ENCODE measurements at places on chromosomes 1 and 21.
A peak's percentile ranks its signal among the peaks of the same experiment; 100 is the strongest.

DNA sequence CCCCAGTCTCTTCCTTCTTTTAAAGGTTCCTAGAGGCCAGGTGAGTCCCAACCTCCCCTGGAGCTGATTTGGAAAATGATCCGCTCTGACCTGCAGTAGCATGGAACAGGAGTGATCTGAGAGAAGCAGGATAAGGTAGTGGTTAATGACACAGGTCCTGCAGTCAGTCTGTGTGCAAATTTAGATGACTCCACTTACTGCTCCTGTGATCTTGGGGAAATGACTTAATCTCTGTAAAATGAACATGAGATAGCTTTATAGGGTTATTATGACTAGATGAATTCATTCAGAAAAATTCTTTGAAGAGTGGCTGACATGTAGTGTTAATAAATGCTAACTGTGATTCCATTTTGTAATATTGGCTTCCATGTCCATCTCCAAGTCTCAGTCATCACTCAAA is 374.9 kb upstream of the CAMK1G start:
- no peak for DNase-seq

DNA sequence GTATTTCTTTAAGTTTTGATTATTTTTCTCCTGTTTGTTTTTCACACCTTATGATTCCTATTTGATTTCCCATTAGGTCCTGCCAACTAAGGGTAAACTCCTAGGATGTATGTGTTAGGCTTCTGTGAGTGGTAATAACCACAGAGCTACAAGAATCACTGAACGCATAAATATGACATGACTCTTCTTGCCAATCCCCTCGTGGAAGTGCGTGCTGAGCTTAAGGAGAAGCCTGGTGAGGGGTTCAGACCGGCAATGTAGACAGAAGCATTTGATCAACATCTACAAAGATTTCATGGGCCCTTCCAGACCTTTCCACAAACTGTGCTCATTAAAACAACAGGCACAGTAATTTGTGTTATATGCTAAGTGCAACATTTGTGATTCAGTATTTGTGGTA is 273.8 kb upstream of the SNX7 start:
- DNase-seq: no peak

- DNase-seq: no peak
These were observed 11.4 kb downstream of the MAGI3 start for GRCh38 chr1:113401728-113402127.

GRCh38 chr1:235073968-235074522 is 54.6 kb downstream of the TOMM20 start:
- DNase-seq: no peak

- no peak for DNase-seq
These were observed 625.6 kb upstream of the PTBP2 start for GRCh38 chr1:96095849-96096612.

- DNase-seq: no peak
These were observed 64.8 kb upstream of the GNG4 start for GRCh38 chr1:235714205-235714897.

DNA sequence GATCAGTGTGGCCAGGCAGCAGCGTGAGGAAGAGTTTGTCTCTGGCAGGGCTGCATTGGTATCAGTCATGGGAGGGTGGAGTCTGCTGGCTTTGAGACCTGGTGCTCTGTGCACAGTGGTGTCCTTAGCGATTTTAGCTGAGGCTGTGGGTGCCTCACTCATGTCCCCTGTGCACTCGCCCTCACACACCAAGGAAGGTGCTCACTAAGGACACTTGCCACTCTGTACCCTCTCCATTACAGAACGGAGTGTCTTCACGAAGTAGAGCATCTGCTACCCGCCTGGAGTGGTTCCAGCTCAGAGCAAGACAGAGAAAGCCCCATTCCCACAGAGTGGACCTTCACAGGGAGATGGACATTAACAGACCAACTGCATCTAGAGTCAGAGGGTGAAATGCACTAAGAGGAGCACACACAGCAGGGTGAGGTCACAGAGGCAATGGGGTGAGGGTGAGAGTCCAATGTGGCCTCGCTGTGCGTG is 117.9 kb downstream of the MATN1 start:
- DNase-seq: no peak

DNA sequence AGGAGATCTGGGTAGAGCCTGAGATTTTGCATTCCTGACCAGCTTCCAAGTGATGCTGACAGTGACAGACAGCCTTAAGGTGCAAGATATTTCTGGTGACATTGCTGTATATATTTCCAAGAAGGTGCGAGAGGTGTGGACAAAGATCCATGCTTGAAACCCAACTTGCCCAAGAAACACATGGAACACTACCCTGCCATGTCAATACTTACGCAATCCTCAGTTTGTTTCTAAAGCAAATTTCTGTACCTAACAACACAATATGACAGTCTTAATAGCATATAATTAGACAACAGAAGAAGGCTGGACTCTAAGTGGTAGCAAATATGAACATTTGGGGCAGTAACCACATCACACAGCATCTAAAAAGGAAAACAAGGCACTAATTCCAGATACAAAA is 260.4 kb downstream of the DSCAM start:
- no peak for DNase-seq

GRCh38 chr1:41774471-41774990 is 144.2 kb downstream of the HIVEP3 start:
- DNase-seq: no peak

- no peak for DNase-seq
These were observed 54.9 kb upstream of the CRB1 start for GRCh38 chr1:197213193-197213592.

DNA sequence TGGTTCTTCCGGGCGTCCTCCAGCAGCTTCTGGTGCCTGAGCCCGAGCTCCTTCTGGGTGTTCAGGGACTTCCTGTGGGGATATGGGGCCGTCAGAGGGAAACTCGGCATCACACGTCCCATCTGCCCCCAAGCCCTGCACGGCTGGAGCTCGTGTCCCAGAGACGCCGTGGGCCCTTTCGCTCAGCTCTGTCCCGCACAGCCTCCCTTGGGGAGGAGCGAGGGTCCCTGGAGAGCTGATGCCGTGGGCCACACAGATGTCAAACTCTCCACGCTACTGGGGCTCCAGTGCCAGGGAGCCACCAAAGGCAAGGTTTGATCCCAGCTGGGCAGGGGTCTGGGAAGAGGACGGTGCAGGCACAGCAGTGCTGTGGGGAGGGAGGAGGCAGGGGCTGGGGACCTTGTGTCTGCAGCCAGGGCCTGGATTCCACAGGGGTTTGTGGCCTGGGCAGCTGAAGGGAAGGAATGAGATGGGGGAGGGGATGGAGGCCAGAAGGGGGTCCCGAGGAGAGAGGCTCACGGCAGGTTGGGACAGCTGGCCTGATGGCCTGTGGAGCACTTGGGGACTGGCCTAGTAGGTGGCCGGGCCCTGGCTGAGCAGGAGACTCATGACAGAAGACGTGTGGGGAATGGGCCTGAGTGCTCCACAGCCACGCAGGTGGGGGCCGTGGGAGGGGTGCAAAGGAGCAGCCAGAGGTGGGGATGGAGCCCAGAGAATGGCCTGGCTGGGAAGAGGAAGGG is 30.4 kb downstream of the CFAP74 start:
- DNase-seq: no peak

DNA sequence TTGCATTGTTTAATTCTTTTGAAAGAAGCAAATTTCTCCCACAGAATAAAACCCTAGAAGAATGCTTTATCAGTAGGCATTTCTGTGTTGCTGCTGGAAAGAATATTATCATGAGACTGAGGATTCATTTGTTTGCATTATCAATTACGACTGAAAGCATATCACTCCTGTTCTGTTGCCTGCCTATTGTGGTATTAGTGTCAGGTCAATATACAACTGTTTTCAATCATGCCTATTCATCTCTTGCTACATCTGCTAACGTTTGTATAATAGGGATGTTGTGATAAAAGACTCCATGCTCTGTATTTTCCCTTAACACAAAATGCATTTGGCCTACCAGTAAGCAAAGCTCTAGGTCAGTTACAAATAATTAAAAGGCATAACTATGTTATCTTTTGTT is 221.5 kb downstream of the PTPRC start:
- DNase-seq: no peak

GRCh38 chr1:145897969-145898368 is 11.9 kb downstream of the ITGA10 start:
- no peak for DNase-seq

DNA sequence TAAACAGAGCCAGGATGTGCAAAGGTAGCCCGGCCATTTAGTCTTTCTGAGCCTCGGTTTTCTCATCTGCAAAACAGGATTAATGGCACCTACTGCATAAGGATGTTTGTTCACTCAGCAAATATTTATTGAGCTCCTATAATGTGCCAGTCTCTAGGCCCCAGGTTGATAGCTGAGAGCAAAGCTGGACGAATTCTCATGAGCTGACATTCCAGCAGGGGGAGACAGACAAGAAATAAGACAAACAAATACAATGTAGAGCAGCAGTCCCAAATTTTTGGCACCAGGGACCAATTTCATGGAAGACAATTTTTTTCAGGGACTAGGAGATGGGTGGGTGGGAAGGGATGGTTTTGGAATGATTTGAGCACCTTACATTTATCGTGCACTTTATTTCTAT is 74.3 kb upstream of the PAX7 start:
- no peak for DNase-seq

DNA sequence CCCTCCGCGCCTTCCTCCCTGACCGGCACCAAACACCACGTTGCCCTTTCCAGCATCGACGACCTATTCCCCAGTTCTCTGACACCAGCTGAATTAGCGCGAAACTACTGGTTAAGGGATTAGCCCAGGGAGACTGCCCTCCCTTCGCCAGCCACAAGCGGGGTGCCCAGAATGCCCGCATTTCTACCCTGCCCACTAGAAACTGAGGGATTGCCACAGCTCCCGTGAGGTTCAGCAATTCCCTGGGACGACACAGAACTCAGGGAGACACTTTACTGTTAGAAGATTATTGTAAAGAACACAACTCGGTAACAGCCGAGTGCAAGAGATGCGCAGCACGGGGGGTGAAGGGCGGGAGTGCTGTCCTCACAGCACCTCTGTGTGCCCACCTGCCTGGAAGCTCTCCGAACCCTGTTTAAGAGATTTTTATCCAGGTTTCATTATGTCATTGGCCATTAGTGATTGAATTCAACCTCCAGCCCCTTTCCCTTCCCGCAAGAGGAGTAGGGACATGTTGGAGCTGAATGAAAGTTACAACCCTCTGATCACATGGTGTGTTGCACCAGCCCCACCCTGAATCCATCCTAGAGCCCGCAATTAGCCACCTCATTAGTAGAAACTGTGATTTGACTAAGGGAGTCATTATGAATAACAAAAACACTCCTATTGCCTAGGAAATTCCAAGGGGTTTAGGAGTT is 15.8 kb upstream of the RIPPLY3 start:
- DNase-seq: no peak

DNA sequence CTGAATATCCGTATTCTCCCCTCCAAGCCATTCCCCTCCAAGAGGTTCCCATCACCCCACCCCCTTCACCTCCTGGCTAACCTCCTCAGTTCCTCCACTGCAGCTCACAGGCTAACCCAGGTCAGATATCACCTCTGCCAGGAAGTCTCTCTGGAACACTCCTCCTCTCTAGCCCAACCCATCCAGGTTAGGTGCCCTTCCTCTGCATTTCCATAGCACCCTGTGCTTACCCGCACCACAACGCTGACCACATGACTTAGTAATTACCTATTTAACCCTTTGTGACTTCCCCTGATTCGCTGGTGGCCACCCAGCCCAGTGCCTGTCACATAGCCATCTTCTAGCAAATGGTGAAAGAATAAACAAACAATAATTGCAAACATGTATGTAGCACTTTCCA is 49.5 kb upstream of the IFFO2 start:
- no peak for DNase-seq

DNA sequence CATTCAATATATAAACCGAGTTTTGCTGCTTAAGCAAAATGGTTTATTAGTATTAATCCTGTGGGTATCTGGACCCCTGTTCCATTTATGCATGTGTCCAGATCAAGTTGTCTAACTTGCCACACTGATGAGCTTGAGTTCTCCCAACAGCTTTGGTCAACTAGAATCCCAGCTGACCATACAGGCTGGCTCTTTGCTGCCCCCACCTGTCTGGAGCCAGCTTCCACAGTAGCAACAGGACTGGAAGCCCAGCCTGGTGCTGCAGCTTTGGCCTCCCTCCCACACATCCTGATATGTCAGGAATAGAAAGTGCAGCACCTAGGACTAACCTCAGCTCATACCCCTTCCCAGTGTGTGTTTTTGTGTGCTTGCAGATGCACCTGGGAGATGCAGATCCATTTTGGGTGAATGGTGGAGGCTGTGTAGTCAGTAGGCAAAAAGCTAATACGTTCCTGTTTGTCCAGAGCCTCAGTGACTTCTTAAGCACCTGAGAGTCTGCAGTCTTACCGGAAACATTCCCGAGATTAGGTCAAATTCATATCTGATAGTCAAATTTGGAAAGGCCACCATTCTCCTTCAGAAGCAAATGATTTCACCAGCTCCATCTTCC is 40.9 kb upstream of the BEND5 start:
- DNase-seq: peak; percentile 30

- DNase-seq: no peak
These were observed 15.6 kb downstream of the NTRK1 start for GRCh38 chr1:156876281-156876680.

- no peak for DNase-seq
These were observed 104.4 kb upstream of the SERBP1 start for GRCh38 chr1:67534627-67535065.

DNA sequence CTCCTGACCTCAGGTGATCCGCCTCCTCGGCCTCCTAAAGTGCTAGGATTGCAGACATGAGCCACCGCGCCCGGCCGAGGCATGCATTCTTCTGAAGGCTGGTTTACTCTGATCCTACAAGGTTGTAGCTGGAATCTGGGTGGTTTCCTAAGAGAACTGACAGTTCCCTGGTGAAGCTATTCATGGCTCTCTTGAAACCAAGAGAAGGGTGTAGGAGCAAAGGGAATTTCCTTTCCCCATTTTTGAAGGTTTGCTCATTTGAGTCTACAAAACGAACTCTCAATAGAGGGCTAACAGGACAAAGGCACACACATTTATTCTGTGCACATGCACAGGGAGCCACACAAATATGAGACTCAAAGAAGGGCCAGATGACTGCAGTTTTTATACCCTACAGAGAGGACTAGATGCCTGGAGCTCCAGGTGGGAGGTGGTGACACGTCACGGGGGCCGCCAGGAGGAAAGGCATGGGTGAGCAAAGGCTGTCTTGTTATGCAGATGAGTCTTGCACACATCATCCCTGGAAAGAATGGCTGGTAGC is 49.5 kb upstream of the ERRFI1 start:
- DNase-seq: no peak

- no peak for DNase-seq
These were observed 2.1 kb upstream of the RAB3GAP2 start for GRCh38 chr1:220274251-220274855.

GRCh38 chr1:160133990-160134770 is 17.2 kb upstream of the ATP1A4 start:
- DNase-seq: no peak

- no peak for DNase-seq
These were observed 124.6 kb downstream of the OLFML2B start for GRCh38 chr1:161899091-161899490.

GRCh38 chr1:239719642-239720258 is 333.4 kb downstream of the CHRM3 start:
- peak; percentile 45 for DNase-seq

- DNase-seq: no peak
These were observed 36.8 kb upstream of the RPF1 start for GRCh38 chr1:84442256-84442655.

Data from activated naive CD8-positive, alpha-beta T cell treated with anti-CD3 and anti-CD28 coated beads for 36 hours (primary cell).